ENCODE measurements at places on chromosomes 6 and 20.

DNA sequence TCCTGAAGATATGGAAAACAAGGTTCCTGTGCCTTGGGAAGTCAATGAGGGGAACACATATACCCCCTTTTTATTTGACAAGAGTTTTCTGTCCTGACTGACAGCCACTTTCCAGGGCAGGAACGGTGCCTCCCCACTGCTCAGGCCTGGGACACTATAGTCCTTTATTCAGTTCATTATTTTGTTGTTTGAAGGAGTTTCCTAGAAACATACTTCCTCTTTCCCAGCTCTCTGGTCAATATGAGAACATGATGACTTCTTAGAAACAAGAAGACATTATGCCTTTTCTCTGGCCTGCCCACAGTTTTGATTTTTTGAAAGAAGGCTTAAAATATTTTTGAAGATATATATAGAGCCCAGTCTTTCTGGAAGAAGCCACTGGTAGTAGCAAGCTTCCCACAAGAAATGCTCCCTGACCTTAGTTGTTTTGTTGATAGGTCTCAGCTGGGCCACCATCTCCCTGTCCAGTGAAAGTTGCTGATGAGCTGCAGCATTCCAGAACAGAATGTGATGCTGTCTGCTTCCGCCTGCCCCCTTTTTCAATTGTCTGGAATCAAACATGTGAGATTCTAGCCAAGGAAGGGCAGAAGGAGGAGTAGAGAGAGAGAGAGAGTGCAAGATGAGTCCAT is 350.0 kb upstream of the PRND start:
- no peak for DNase-seq

DNA sequence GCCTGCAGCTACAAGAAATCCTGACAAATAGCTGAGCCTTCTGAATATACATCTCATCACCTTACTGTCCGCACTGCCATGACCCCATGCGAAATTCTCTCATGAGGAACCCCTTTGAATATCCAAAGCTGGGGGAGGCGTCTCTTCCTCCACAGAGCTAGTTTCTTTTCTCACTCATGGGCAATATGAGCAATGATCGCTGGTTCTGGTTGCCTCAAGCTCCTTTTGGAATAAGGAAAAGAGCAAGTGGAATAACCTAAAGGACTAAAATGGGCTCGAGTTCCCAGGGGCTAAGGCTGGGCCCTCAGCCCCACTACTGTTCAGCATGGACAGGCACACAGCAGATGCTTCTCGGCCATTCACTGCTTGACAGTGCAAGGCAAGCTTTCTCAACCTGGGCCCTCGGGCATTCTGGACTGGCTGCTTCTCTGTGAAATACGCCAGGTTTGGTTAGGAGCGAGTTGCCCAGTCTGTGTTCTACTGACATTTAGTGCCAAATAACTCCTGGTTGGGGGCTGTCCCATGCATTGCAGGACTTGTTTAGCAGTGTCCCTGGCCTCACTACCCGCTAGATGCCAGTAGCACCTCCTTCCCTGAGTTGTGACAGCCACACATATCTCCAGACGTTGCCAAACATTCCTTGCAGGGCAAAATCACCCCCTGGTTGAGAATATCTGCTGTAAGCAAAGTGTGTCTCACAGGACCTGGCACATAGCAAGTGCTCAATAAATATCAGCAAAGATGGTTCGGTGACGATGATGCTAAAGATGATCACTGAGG is 156.8 kb downstream of the CEBPB start:
- DNase-seq: no peak

- DNase-seq: no peak
These were observed 80.4 kb downstream of the BCAS1 start for GRCh38 chr20:53990003-53990402.

GRCh38 chr6:112618849-112619248 is 271.7 kb downstream of the RFPL4B start:
- no peak for DNase-seq

- no peak for DNase-seq
These were observed 51.6 kb downstream of the ZFP64 start for GRCh38 chr20:52139986-52140385.

Measured in hematopoietic multipotent progenitor cell (in vitro differentiated cells).